ENCODE measurements at places on chromosomes 1 and 21.

DNA sequence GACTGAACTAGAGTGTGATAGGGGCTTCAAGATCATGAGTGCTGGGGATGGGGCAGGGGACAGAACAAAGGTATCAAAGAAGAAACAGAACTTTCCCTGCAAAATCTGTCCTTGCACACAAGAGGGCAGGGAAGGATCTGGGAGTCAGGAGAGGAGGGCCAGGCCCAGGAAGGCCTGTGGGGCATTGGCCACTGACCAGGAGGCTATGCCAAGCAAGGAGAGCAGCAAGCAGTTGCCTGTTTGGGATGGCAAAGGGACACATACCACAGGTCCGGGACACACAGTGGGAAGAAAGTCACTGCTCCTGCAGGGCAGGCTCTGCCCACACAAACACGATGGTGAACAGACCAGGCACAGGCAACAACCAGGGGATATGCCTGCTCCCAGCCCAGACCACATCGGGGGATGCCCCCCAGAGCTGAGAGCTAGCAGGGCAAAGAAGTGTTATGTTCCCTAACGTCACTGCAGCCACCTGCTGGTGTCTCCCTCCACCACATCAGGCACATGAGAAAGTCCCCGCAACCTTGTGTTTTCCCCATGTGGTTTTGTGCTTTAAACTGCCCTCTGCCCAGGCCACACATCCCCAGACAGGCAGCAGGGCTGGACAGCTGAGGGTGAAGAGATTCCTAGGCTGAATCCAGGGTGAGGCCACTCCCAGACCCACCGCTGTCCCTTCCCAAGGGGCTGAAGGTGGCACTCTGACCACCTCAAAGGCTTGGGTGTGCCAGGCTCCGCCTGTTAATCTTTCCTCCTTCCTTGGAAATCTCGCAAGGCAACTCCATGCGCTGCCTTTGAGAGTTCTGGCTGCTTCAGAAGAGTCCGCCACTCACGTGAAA lies 53.6 kb downstream of the KIF21B start:
- DNase-seq: no peak

GRCh38 chr1:11787251-11787803 lies 18.4 kb downstream of the MTHFR start:
- DNase-seq: no peak

- no peak for DNase-seq
These were observed 114.5 kb upstream of the PLPPR5 start for GRCh38 chr1:99119188-99119587.

DNA sequence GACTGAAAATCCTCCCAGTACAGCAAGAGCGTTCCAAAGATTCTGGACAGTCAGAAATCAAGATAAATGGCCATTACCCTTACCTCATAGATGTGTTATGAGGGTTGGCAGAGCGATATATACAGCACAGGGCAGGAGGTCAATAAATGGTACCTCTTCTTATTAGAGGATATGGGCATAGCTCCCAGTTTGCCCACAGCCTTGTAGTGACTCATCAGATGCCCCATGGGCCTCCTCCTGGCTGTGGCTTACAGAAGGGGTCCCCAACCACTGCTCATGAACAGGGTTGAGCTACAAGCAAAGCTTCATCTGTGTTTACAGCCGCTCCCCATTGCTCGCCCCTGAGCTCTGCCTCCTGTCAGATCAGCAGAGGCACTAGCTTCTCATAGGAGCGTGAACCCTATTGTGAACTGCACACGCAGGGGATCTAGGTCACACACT lies 7.3 kb upstream of the IFNGR2 start:
- DNase-seq: no peak

DNA sequence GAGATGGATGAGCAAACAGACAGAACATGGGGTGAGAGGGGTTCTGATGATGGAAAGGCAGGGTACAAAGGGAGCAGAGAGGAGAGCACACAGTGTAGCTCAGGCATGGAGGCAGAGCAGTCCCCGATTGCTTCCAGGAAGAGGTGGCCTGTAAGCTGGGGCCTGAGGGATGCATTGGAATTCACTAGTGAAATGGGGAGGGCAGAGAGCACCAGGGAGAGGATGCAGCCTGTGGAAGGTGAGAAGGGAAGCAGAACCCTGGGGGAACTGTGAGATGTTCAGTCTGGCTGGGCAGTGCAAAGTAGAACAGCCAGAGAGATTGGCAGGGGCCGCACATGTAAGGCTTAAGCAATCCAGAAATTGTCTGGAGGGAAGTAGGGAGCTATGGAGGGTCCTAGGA lies 12.2 kb downstream of the ZNF362 start:
- DNase-seq: no peak

GRCh38 chr1:3404801-3405200 lies 49.7 kb upstream of the ARHGEF16 start:
- no peak for DNase-seq

GRCh38 chr1:30271401-30272276 lies 451.7 kb downstream of the MATN1 start:
- no peak for DNase-seq

GRCh38 chr1:22107126-22107525 lies 35.8 kb downstream of the WNT4 start:
- DNase-seq: no peak

GRCh38 chr1:246199086-246199645 lies 307.9 kb downstream of the SMYD3 start:
- no peak for DNase-seq

DNA sequence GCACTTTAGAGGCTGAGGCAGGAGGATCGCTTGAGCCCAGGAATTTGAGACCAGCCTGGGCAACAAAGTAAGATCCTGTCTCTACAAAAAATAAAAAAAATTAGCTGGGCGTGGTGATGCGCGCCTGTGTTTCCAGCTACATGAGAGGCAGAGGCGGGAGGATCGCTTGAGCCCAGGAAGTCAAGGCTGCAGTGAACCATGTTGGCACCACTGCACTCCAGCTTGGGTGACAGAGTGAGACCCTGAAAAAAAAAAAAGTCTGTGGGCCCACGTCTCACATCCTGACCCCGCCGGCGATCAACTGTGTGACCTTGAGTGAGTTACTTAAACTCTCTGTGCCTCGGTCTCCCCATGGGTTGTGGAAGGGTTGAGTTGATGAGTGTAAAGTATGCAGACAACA lies 12.7 kb upstream of the ZBTB21 start:
- DNase-seq: no peak

DNA sequence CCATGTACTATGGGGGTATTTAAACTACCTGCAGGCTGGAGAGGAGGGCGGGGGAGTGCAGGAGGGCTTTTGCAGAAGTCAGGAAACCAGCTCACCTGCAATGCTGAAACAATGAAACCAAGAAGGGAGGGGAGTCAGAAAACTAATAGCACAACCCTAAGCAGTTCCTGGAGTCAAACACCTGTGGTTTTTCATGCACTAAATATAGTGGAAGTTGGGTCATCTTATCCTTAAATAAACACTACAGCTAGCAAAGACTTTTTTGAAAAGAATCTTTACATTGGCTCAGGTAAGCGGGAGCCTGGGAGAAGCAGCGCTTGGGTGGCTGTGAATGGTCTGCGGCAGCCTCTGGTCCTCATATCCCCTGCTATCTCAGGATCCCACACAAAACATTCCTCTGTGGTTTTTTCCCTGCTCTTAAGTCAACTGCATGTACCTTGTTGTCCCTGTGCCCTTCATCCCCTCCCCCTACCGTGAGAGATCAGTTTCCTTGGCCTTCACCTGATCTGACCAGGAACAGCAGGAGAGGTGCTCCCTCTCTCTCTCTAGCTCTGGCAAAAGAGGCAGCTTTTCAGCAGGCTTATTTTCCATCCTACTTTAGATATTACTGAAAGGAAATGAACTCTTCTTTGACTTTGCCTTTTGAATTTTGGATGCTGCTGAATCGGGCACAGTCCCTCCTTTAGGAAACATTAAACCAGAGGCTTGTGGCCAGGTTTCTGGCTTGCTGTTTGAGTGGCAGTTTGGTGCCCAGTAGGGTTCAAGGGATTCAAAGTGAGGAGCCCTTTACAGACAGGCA lies 26.6 kb downstream of the TENT5C start:
- no peak for DNase-seq

DNA sequence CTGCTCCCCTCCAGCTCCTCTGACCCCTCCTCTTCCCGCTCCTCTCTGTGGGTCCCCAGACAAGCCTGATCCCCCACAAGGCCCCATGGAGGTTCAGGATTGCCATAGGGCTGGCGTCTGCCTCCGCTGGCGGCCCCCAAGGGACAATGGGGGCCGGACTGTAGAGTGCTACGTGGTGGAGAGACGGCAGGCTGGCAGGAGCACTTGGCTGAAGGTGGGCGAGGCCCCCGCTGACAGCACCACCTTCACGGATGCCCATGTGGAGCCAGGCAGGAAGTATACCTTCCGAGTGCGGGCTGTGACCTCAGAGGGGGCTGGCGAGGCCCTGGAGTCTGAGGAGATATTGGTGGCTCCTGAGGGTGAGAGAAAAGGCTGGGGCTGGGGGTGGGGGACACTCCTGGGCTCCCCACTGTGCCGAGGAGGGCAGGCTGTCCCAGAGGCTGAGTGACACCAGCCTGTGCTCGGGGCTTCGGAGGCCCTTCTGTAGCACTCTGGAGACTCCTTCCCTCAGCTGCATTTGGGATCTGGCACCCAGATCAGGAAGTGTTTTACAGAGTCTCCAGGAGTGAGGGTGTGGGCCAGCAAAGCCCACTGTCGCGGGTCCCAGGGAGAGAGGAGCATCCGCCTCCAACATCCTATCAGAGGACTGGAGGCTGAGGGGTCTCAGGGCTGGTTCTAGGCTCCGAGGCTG lies 25.9 kb downstream of the IGFN1 start:
- DNase-seq: no peak

GRCh38 chr1:17193222-17194132 lies 11.5 kb upstream of the PADI1 start:
- DNase-seq: no peak

GRCh38 chr1:18090636-18091035 lies 17.0 kb upstream of the IGSF21 start:
- no peak for DNase-seq

DNA sequence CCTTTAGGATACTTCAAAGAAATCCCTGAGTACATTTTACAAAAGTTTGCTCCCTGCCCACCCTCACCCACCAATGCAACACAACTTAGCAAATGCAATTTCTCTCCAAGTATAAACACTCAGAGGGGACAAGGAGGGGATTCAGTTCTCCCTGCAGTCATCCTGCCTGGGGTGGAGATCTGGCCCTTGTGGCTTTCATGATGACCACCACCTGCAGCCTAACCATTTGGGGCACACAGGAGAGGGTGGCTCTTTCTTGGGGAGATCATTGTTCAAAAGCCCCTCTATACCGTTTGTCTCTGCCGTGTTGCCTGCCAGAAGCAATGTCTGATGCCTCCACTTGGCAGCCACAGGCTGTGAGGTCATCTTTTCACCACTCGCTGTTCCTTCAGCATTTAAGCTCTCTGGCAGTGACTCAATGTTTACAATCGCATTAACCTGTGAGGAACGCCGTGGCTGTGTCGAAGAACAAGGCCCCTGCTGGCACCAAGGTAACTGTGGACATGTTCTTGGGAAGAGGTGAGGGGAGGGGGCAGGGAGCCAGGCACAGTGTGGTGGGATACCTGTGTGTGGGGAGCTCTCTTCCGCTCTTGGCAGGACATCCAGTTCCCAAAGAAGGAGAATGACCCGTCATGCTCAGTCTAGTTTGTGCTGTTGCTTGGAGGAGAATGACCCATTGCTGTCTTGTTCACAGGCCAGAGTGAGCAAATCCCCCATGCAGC lies 103.9 kb upstream of the DUSP10 start:
- no peak for DNase-seq

- DNase-seq: peak; percentile 52
These were observed 37.9 kb upstream of the RHOU start for GRCh38 chr1:228697207-228698016.

DNA sequence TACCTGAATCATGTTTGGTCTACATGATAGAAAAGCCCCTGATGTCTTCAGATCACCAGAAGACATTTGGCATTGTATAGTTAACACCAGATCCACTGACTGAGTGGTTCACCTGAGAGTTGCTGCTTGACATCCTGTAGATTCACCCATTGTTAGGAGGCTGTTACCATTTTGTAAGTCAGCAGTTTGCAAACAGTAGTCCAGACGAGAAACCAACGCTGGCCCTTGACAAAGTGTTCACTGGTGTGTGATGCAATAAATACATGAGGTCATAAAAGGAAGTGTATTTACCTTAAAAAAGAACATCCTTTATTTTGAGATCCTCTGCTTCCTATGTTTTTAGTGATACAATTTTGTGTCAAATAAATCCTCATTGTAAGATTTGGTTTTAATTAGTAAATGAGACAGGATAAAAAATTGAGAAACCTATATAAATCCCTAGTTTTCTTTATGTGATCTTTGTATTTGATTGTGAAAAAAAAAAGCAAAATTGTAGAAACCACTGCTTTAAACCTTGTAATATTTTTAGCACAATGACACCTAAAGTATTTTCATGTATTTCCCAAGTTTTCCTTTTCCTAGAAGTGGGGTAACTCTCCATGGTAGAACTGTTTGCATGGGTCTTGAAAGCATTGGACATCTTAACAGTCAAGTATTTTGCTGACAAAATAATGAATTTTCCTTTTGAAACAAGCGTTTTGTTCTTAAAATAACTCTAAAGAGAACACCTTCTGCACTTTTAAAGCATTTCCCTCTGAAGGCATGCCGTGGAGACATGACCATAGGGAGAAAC lies 204.3 kb downstream of the FGGY start:
- no peak for DNase-seq

DNA sequence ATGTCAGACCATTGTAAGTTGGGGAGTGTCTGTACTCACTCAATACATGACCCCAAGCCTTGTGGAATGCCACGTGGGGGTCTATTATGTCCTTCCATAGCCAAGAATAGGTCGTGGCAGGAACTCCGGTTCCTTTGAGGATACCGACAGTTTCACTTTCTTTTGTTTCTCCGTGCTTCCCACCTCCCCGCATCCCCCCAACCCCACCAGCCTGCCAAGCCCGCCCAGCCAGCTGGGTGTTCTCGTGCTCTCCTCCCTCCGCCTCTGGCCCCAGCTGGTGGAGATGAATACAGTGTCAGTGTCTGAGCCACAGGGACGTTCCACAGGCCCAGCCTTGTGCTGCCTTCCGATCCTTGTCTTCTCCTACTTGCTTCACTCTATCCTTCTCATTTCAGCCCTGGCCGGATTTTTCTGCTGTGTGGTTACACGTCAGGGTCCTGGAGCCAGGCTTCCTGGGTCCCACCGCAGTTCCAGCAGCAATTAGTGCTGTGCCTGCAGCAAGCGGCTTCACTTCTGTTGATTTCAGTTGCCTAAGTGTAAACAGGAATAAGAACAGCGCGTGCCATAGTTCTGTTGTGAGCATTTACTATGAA lies 4.1 kb upstream of the AGTRAP start:
- DNase-seq: no peak

All from AG09309 (cell line).